ENCODE measurements at places on chromosomes 5 and 9.

GRCh38 chr9:108550106-108550505 is 305.7 kb downstream of the ACTL7B start:
- DNase-seq: no peak

- DNase-seq: no peak
Measured at GRCh38 chr9:137827908-137828526, 49.6 kb upstream of the CACNA1B start.

- DNase-seq: no peak
Measured at GRCh38 chr5:96509316-96509715, 76.3 kb upstream of the PCSK1 start.

- peak; percentile 96 for DNase-seq
Measured at GRCh38 chr5:136058039-136058971, 29.5 kb downstream of the TGFBI start.

DNA sequence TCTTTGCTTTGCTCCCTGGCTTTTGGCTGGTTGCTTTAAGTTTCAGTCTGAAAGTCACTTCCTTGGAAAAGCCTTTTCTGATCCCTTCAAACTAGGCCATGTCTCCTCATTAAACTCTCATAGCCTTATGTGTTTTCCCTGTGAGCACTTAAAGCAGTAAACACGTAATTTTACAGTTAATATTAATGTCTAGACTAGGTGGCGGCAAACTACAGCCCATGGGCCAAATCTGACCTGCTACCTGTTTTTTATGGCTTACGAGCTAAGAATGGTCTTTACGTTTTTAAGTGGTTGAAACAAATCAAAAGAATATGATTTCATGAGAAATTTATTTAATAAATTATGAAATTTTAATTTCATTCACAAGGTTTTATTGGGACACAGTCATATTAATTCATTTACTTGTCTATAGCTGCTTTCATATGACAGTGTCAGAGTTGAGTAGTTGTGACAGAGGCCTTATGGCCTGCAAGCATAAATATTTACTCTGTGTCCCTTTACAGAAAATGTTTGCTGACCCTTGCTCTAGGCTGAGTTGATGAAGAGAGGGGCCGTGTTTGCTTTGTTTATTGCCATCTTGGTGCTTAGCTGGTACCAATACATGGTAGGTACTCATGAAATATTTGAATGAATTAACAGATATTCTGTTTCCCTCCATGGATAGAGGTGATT is 7.4 kb downstream of the SLC44A1 start:
- no peak for DNase-seq

DNA sequence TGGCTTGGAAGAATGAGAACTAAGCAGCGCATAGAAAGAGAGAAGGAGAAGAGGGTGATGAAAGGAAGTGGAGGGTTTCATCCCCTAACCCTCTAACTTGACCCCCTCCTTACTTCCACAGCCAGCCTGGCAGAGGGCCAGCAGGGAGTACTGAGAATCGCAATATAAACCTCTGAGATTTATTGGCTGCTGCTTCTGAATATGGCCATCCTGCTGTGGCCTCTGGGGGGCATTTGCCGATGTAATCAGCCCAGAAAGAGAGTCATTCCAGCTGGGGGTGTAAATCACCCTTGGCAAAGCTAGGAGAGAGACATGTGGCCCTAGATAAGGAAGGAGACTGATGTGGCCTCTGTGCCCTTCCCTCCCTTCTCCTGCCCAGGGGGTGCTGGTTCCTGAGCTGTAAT is 960 bp upstream of the GFRA3 start:
- DNase-seq: no peak

DNA sequence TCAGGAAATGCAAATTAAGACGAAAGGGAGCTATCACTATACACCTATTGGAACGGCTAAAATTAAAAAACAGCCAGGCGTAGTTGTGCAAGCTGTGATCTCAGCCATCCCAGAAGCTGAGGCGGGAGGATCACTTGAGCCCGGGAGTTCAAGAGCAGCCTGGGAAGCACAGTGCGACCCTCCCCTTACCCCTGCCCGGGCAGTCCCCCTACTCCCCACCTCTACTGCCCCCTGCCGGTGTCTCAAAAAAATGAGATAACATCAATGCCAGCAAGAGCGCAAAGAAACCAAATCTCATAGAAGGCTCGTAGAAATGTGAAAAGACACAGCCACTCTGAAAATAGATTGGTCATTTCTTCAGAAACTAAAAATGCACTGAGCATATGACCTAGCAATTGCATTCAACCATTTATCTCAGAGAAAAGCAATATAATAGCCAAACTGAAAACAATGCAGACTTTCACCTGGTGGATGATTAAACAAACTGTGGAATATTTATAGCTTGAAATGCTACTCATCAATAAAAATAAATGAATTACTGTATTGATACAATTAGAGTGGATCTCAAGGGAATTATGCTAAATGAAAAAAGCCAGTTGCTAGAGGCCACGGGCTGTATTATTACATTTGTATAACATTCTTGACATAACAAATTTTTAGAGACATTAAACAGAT is 20.6 kb downstream of the OR2V2 start:
- no peak for DNase-seq

DNA sequence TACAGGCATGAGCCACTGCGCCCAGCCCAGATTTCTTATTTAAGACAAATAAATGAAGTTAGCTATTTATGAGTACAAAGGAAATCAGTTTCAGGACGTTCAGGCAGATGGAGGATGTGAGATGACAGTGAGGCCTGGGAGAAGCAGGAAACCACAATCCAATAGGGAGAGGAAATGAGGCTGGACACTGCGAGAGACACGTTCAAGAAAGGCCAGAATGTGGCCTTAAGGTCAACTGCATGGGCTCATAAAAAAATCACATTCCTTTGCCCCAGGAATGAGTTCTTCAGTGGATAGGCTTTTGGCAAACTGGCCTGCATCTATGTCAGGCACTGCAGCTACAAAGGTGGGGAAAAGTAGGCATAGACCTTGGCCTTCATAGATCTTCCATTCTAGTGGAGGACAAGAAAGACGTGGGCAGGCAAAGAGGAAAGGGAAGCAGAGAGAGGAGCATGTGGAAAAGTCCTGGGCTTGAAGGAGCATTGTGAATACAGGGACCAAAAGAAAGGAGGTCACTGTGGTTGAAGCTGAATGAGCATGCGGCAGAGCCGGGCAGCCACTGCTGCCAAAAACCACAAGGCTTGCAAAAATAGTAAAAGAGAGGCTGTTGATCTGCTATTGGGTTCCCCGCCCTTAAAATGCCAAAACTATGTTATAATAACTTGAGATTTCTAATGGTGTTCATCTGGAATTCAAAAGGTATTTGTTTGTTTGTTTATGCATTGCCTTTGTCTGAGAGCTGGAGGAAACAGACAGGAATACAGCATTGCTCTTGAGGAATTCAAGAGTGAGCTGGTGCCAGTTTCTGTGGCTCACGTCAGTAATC is 133.0 kb downstream of the GNA14 start:
- no peak for DNase-seq

DNA sequence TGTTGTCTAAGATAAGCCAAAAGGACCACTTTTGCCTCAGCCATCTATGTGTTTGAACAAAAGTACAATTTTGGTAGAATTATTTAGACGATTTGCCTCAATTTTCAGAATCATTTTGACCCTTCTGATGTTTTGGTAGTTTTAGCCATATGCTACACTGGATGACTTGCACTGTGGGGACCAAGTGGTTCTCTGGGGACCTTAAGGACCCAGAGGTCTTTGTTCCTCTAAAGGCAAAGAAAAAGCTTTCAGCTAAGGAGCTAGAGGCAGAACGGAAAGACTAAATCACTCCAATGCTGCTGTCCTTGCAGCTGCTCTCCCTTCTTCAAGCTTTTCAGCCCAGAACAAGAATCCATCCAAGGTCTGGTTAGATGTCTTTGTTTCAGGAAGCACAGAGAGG is 51.0 kb upstream of the APC start:
- DNase-seq: no peak

- no peak for DNase-seq
Measured at GRCh38 chr5:98786191-98786853, 12.9 kb downstream of the RGMB start.

GRCh38 chr5:170809551-170809950 is 26.0 kb downstream of the GABRP start:
- peak; percentile 3 for DNase-seq

GRCh38 chr5:144422018-144422727 is 251.5 kb downstream of the KCTD16 start:
- no peak for DNase-seq

- DNase-seq: no peak
Measured at GRCh38 chr5:93423300-93423699, 157.7 kb downstream of the NR2F1-AS1 start.

DNA sequence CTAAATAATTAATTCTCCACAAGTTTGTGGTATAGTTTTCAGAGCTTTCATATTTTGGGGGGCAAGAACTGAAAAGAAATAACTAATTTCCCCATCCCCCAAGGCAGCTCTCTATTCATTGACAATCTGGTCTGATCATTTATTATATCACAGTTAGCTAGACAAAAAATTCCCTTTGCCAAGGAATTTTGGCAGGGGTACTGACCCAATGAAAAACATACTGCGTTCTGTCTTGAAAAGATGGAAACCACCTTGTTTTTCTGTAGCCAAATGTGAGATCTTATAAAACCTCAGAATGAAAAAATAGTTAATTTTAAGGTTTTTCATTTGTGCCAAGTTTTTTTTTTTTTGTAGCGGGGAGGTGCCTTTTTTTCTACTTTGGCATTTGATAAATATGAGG is 1008.9 kb downstream of the EFNA5 start:
- no peak for DNase-seq

DNA sequence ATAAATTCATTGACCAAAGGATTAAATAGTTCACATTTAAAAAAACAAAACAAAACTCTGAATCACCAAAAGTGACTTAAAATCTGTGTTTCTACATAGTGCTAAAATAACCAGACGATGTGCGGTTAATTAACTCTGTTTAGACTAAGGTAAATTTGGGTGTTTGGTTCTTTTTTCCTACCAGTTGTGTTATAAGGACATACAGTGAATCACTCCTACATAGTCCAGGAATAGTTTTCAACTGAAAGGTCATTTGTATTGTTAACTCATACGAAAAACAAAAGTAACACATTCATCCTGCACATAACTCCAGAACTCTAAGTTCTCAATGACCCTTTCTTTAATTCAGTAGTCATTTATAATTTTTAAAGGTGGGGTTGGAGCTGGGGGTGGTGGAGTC is 203.7 kb downstream of the GLIS3 start:
- no peak for DNase-seq

DNA sequence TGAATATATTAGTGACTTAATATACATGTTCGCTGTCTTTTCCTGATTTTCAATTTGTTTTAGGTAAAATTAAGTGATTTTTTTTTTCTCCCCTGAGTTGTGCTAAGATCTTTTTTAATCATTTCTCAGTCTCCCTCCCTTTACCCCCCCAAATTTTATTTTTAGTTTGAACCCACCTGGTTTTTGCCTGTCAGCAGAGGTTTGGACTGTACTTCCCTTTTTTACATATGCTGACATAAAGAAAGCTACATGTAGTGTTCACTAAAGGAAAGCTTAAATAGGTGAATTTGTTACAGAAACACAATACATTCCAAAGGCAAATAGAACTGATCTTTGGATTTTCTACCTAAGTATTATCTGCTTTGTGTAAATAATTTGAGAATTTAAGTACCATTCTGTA is 82.2 kb downstream of the IPO11 start:
- no peak for DNase-seq

DNA sequence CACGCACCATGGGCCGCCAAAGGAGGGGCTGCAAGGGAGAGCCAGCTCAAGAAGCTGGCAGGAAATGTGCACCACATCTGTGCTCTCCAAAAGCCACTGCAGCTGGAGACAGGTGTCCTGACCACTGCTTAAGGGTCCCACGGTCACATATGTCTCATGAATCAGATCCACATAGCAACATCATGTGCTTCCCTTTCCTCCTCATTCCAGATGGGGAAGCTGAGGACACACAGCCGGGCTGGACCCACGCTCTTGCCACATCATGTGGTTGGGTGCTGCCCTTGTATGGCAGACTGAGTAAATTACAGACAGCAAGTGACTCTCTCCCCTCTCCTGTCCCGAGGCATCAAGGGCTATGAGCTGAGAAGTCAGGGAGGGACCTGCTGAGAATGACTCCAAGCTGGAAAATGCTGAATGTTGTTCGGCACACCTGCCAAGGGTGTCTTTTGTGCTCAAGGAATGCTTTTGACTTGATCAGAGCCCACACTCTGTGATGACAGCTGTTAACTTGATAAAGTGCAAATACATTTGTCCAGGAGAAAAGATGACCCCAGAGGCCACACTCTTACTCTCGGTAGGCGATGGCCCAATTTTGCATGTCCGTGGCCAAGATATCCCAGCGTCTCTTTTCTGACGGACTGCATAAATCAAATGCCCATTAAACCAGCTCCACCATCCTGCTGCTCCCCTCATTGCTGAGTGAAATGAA is 58.2 kb downstream of the NSUN2 start:
- no peak for DNase-seq

DNA sequence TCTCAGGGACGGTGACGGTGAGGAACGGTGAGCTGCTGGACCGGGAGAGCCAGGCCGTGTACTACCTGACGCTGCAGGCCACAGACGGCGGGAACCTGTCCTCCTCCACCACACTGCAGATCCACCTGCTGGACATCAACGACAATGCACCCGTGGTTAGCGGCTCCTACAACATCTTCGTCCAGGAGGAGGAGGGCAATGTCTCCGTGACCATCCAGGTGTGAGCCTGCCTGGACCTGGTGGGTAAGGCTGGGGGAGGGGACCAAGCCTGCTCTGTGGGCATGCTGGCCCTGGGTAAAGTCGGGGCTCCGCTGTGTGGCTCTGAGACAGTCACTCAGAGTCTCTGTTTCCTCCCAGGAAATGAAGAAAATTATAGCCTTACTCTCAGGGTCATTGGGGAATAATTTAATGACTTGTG is 29.3 kb downstream of the CDHR2 start:
- DNase-seq: no peak
